ENCODE measurements at places on chromosomes 16 and 17.

- no peak for DNase-seq
These were observed 683 bp downstream of the LCAT start for GRCh38 chr16:67943256-67943618.

GRCh38 chr17:68199837-68200688, 47.8 kb upstream of the AMZ2 start:
- DNase-seq, result no peak

- peak; percentile 31 for DNase-seq
These were observed 89.2 kb downstream of the AMFR start for GRCh38 chr16:56336071-56336688.

- no peak for DNase-seq
These were observed 1491.4 kb upstream of the GOT2 start for GRCh38 chr16:60225541-60225940.

- no peak for DNase-seq
These were observed 3.3 kb downstream of the HNF1B start for GRCh38 chr17:37741341-37742115.

DNA sequence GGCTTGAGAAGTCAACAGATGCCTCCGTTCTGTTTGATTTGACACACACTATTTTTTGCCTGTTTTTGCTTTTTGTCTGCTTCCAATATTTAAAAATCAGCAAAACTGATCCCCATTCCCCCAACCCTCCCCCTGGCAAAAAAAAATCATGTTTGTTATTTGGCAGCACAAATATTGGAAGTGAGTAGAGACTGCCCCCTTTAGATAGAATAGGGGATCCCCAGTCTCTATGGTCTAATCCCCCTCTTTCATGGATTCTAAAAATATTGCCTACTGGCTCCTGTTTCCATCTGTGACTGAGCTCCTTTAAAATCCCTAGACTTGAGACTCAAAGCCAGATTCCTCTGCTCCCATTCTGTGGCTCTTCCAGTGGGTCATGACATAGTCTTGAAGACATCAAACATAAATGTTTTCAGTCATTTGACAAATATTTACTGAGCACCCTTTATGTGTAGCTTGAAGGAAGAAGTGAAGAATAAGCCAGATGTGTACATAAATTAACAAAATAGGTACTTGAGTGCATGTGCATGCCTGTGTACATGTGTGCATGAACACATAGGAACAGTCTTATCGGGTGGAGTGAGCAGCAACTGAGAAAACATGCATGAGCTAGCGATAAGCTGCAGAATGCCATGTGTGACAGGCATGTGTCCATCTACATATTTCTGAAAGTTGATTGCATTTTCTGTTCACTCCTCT, 101.2 kb downstream of the SALL1 start:
- no peak for DNase-seq

- DNase-seq, result peak; percentile 56
These were observed 74.7 kb downstream of the BMERB1 start for GRCh38 chr16:15509051-15509592.

GRCh38 chr17:71099003-71099714, 929.8 kb downstream of the KCNJ2 start:
- DNase-seq, result no peak

GRCh38 chr17:30965686-30966085, 5.2 kb upstream of the RNF135 start:
- DNase-seq, result no peak

DNA sequence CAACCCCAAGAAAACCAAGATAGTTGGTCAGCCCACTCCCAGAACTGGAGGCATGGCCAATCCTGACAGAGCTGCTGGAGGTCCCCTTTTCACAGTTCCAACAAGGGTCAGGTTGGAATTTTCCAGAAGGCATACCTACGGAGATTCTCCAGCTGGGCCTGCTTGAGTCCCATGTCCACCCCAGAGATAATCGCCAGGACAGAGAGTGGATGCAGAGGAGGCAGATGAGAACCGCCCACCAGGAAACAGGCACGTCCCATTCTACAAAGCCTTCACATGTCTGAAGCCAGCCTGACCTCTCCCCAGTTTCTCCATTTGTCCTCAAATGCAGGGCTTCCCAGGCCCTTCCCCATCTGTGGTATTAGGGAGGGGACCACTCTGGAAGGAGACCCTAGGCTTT, 47.4 kb upstream of the SMURF2 start:
- no peak for DNase-seq

- DNase-seq, result peak; percentile 24
These were observed 98.8 kb downstream of the SYCE1L start for GRCh38 chr16:77297996-77298395.

- no peak for DNase-seq
These were observed 7.0 kb downstream of the INPP5K start for GRCh38 chr17:1509290-1509881.

DNA sequence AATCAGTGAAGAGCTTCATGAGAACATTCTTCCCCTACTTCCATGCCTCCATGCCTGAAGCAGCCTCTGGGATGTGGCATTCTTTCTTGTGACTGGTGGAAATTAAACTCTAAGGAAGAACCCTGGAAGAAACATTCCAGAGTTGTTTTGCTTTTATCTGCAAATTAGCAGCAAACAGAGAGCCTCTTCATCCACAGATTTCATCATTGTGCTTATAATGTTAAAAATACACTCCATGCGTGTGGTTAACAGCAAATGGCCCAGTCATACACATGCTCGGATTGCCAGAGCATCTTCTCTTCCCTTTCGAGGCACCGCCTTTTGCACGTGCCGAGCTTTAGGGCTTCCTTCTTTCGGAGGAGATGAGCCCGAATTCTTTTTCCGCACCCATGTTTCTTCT, 411.3 kb downstream of the SNX29 start:
- no peak for DNase-seq

- no peak for DNase-seq
These were observed 95.8 kb downstream of the TBC1D16 start for GRCh38 chr17:79939755-79940458.

DNA sequence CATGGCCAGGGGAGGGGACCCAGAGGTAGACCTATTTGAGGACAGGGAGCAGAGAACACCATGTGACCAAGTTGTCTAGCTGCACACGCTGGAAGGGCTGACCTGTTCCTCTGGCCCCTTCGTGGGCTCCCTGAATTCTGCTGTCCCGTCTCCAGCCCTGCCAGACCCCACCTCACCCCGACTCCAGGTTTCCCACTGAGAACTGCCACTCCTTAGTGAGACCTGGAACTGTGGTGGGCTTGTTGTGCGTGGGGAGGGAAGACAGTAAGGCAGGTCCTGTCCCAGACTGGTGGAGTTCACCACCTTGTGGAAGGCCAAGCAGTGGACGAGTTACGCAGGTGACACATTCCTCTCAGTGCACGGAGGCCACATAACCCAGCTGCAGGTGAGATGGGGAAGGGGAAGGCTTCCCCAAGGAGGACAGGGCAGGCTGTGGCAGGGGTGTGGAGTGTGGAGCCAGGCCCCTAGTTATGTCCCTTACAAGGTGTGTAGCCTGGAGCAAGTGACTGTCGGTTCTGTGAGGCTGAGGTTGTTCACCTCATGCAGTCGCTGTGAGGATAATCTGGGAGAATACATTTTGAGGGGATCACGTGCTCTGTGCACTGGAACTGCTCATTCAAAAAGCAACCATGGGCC, 54.7 kb downstream of the USP22 start:
- DNase-seq, result no peak

GRCh38 chr16:49781401-49781800, 74.5 kb downstream of the ZNF423 start:
- no peak for DNase-seq

DNA sequence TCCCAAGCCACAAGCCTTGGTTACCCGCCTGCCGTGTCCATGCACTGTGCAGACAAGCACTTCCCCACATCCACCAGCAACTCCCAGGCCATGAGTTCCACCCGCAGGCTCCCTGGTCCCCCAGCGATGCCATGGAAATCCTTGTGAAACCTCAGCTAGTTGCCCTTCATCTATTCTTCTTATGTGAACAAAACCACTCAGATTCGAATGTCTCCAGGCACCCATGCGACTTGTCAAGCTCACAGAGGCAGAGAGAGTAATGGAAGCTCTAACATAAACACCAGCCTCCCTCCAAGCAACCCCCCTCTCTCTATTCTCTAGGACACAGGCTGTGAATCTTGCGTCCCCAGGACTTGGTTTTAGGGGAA, 182.6 kb downstream of the C16orf95 start:
- DNase-seq, result no peak

- no peak for DNase-seq
These were observed 8.6 kb downstream of the SLC7A5 start for GRCh38 chr16:87860553-87861299.

GRCh38 chr17:7612294-7612640, 2.4 kb downstream of the FXR2 start:
- no peak for DNase-seq

DNA sequence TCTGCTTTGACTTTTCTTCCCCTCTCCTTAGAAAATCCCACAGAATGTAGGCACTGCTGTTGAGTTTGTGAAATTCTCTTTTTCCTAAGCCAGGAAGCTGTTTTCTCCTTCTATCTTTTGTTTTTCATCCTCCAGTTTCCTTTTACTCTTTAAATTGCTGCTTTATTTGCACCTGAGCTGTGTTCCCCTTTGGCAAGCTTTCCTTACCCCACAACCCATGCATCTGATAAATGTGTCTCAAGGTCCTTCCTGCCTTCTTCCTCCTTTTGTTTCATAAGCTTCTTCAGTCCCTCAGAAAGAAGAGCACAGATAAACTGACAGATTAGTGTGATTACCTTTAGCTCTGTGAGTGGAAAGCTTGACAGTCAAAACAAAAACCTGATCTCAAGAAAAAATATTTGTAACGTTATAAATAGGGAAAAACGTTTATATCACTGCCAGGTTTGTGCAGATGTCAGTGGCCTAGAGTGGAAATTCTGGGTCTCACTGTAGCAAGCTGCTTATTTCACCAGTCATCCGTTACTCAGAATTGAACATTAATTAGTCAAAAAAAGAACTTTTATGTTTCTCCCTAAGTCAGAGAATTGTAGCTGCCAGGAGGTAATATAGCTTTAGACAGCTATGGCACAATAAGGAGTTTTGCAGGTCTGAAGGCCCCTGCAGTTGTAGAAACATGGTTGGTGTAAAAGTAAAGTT, 23.6 kb downstream of the GSDMB start:
- no peak for DNase-seq
